ENCODE measurements at places on chromosomes 4 and X. TPM values are rescaled to one million over a fixed set of nuclear protein-coding genes. Genes with fewer than 3 reads are reported as not detected.

GRCh38 chr4:163554870-163555465 lies 60.5 kb downstream of the TMA16 start:
- no peak overlapping the region for H3K27ac ChIP-seq
- no peak overlapping the region for H3K4me3 ChIP-seq
- DNase-seq = no peak

DNA sequence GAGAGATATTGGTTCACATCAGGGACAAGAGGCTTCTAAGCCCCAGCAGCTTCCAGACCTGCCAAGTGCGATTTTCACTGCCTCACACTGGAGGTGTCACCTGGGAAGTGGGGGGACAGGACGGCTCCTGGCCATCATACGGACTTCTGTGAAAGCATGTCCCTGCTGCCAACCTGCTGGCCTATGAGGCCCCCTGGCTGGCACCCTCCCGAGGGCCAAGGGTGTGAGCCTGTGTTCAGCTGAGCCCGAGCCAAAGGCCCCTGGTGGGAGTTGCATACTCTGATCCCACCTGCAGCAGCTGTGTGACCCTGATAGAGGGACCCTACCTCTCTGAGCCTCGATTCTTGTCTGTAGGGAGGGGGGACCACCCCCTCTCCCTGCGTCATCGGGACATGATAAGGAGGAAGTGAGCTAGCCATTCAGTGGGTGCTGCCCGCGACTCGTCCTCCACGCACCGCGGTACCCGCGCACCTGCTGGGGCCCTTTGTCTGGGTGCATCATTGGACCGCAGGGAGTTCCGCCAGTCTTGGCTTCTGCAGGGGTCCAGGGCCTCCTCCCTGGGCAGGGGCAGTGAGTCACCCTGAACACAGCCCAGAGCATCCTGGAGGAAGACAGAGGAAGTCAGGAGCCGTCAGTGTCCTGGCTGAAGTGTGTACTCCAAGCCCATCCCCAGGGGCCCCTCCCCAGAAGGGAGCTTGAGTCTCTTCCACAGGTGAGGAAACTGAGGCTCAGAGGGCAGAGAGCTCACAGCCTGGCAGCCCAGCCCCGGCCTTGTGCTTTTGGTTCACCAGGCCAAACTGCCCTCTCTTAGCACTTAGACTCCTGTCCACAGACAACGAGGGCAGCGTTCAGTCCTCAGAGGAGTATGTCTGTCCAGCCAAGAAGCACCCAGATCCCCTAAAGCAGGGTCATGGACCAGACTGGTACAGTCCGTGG lies 24.1 kb downstream of the C4orf50 start:
- no peaks in the 10 kb centered on the region for H3K27me3 ChIP-seq
- H3K36me3 ChIP-seq = no peaks in the 10 kb centered on the region
- DNase-seq = no peak
- no peak overlapping the region for H3K27ac ChIP-seq

GRCh38 chr4:61175495-61175894 lies 24.6 kb upstream of the ADGRL3 start:
- H3K27me3 ChIP-seq = no peaks in the 10 kb centered on the region
- DNase-seq = no peak
- H3K36me3 ChIP-seq = no peaks in the 10 kb centered on the region

GRCh38 chr4:38673130-38673978 lies 9.4 kb downstream of the KLF3 start:
- H3K27ac ChIP-seq = peak overlapping the region; percentile 29
- H3K4me1 ChIP-seq = peaks cover 97% of the 10 kb centered on the region
- DNase-seq = no peak
- no peaks in the 10 kb centered on the region for H3K36me3 ChIP-seq
- peak overlapping the region; percentile 25 for H3K4me3 ChIP-seq

DNA sequence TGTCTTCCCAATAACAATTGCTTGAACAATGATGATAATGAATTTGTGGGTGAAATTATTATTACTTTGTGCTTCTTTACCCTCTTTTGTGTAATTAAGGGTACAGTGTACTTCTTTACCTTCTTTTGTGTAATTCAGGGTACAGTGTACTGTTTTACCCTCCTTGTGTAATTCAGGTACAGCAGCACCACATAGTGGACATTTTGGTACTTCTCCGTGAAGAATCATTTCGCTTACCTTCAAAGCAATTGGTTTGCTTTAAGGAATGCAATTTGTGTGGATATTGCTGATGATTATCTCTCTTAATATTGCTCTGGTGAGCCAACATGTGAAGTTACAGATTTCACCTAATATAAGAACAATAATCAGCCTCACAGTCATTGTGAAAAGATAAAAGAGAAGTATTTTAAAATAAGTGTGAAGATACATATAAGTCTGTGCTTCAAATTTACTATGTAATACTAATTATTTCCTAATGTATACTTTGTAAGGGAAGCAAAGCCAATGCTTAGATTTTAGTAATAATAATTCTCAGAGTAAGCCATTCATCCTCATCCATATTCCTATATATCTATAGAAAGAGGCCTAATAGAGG lies 27.2 kb upstream of the SEC24B start:
- DNase-seq = no peak
- no peak overlapping the region for H3K4me3 ChIP-seq
- H3K27me3 ChIP-seq = no peaks in the 10 kb centered on the region
- H3K27ac ChIP-seq = no peak overlapping the region

DNA sequence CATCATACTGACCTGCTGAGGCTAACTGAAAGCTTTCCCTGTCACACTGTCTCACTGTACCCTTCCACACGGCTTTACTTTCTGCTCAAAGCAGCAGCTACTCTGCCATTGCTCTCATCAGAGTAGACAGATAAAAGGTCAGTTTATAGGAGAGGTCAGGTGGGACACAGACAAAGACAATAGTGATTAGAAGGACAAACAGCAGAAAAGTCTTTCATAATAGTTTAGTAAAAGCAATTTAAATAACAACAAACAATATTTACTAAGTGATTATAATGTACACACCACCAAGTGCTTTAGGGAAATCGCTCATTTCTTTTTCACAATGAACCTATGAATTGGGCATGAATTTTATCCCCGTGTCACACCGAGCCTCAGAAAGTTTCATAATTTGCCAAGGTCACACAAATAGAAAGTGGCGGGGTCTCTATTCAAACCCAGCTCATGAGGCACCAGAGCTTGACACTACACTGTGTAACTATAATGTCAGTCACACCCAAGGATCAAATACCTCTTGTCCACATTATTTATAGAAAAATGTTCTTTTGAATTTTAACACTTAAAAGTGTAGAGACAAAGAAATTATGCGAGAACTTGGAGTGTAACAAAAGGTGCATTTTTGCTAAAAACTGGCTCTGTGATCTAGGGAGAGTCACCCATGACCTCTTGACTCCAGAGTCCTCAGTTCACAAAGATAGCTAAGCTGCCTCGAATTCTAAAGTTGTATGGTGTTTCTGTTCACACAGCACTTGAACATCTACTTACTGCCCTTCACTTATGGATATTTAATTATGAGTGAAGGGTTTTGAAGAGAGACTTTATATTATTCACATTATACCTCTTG lies 24.5 kb upstream of the SORBS2 start:
- no peak overlapping the region for H3K4me3 ChIP-seq
- no peak for DNase-seq
- no peaks in the 10 kb centered on the region for H3K36me3 ChIP-seq
- no peak overlapping the region for H3K27ac ChIP-seq
- no peaks in the 10 kb centered on the region for H3K4me1 ChIP-seq

DNA sequence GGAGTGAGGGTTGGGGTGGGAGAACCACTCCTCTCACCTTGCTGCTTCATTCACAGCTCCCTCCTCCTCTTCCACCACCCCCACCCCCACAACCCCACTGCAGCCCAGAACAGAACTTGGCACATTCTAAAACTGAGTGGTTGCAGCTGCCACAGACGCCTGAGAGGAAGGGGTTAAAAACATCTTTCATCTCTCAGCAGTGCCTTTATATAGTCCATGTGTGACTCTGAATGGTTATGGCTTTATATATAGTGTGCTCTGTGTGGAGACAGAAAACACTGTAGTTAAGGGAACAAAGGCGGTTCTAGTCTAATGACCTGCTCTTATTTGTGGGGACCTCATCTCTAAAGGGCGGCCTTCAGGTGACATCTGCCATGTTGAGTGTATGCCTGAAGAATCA lies 144.8 kb downstream of the BCOR start:
- H3K27me3 ChIP-seq = no peaks in the 10 kb centered on the region
- peaks cover 8% of the 10 kb centered on the region for H3K4me1 ChIP-seq
- no peak overlapping the region for H3K27ac ChIP-seq

DNA sequence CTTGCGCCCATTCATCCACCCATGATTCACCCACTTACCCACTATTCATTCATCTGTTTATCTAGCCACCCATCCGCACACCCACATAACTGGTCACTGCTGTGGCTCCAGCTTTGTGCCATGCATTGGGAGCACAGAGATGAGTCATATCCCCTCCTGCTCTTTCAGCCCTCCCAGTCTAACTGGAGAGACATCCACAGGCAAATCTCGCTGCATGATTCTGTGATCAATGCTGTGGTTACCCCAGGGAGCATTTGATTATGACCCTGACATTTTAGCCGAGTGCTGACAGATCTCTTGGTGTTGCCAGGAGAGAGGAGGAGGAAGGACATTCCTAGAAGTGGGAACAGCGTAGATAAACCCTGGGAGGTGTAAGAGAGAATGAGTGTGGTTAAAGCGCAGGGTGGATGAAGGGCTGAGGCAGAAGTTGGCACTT lies 10.4 kb upstream of the PORCN start:
- no peak overlapping the region for H3K4me3 ChIP-seq
- H3K27ac ChIP-seq = no peak overlapping the region
- H3K36me3 ChIP-seq = no peaks in the 10 kb centered on the region

DNA sequence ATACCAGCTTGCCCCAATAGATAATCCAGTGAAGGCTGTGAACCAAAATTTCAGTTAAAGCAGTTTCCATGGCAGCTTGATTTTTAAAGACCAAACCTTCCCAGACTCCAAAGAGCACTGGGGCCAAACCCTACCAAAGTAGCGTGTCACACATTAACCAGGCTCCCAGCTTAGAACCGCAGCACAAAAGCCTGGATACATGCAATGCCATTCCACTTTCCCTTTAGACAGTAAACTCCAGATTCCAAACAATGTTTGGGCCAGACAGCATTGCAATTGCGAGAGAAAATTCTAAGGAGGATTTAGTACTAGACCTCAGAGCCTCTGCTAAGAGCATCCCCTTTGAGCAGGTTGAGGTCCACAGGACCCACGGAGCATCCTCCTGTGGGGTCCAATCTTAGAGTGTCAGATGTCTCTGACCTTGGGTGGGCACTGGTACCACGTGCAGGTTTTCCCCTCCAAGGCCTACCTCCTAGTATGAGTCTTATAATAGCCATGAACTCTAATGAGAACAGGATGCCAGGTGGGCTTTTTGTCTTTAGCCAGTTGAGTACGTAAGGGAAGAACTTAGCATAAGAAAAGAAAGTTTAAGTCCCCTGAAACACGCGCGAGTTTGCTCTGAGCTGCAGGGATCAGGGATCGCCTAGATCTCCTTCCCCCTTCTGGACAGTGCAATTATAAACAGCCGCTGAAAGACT lies 38.8 kb downstream of the MGARP start:
- H3K4me1 ChIP-seq = no peaks in the 10 kb centered on the region
- DNase-seq = no peak
- no peaks in the 10 kb centered on the region for H3K27me3 ChIP-seq
- no peak overlapping the region for H3K27ac ChIP-seq
- H3K4me3 ChIP-seq = no peak overlapping the region
- no peaks in the 10 kb centered on the region for H3K36me3 ChIP-seq

Gene PCYT1B
- not detected for total RNA-seq

Gene UCP1
- not detected for total RNA-seq

Gene DNASE1L1
- 9.8 TPM for total RNA-seq

- H3K27ac ChIP-seq = no peak overlapping the region
- H3K4me1 ChIP-seq = no peaks in the 10 kb centered on the region
- no peak for DNase-seq
- H3K4me3 ChIP-seq = no peak overlapping the region
- H3K27me3 ChIP-seq = no peaks in the 10 kb centered on the region
- no peaks in the 10 kb centered on the region for H3K36me3 ChIP-seq
Measured at GRCh38 chr4:117096886-117097285, 11.5 kb upstream of the TRAM1L1 start.

Gene CLNK
- 0.11 TPM for total RNA-seq

Gene NLGN4X
- not detected for total RNA-seq

Gene ASB12
- not detected for total RNA-seq

Gene SYN1
- total RNA-seq = 0.60 TPM

Gene MTMR8
- total RNA-seq = 4.9 TPM

DNA sequence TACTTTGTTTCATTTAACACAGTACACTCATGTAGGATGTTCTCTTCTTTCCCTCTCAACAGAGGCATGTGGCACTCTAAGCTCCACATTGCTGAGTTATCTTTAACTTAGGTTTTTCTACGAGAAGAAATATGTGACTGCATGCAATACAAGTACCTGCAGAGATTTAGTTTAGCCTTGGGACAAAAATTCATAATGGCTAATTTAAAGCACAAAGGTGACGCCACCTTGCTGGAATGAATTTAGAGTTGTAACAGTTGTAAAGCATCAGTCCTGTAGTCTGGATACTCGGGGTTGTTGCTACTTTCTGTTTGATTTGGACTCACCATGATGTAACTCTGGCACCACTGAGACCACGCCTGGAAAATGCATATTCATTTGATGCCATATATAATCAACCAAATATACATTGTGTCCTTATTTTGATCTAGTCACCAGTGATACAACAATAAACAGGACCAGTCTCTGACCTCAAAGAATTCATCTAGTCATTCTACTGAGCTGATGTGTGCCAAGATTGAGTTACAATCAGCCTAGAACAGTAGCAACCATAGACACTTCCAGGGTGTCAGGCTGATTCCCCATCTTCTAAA lies 451.0 kb upstream of the ZFP42 start:
- H3K4me3 ChIP-seq = no peak overlapping the region
- no peak overlapping the region for H3K27ac ChIP-seq
- DNase-seq = no peak

DNA sequence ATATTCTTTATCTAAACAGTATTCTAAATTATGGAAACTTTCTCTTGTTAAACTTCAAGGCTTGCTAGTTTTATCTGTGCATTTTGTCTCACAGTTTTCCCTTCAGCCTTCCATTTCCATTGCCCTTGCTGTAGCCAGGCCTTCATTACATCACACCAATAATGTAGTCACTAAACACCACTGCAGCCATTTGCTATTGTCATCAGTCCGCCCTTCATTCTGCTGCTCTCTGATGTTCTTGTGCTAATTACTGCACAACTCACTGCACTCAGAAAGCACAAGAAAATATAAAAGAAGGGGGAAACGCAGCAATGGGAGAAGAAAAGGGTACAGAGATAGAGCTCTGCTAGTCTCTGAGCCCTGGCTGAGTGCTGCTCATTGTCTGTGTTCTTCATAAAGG lies 239.6 kb upstream of the FSTL5 start:
- DNase-seq = no peak
- no peaks in the 10 kb centered on the region for H3K36me3 ChIP-seq
- H3K27ac ChIP-seq = no peak overlapping the region
- H3K4me3 ChIP-seq = no peak overlapping the region
- H3K27me3 ChIP-seq = no peaks in the 10 kb centered on the region

Gene GLUD2
- 0.64 TPM for total RNA-seq

Measured in CD8-positive, alpha-beta memory T cell (primary cell).